ENCODE measurements at places on chromosomes 7 and 10. TPM values are rescaled to one million over a fixed set of nuclear protein-coding genes. Genes with fewer than 3 reads are reported as not detected.

BPGM gene
- total RNA-seq: 19.7 TPM

NEUROD6 gene
- total RNA-seq: not detected

DRGX gene
- total RNA-seq: not detected

GRCh38 chr7:104328296-104328969 lies at the start of gene LHFPL3:
TSS of gene LHFPL3 (plus strand) at chr7:104328603.
- peak within 1 kb of the TSS; percentile 20 for H3K4me3 ChIP-seq
- peaks cover 55% of the 10 kb centered on the region for H3K27me3 ChIP-seq
- no peaks in the 10 kb centered on the region for H3K36me3 ChIP-seq
- peaks cover 7% of the 10 kb centered on the region for H3K4me1 ChIP-seq
- no peak within 1 kb of the TSS for H3K27ac ChIP-seq

DNA sequence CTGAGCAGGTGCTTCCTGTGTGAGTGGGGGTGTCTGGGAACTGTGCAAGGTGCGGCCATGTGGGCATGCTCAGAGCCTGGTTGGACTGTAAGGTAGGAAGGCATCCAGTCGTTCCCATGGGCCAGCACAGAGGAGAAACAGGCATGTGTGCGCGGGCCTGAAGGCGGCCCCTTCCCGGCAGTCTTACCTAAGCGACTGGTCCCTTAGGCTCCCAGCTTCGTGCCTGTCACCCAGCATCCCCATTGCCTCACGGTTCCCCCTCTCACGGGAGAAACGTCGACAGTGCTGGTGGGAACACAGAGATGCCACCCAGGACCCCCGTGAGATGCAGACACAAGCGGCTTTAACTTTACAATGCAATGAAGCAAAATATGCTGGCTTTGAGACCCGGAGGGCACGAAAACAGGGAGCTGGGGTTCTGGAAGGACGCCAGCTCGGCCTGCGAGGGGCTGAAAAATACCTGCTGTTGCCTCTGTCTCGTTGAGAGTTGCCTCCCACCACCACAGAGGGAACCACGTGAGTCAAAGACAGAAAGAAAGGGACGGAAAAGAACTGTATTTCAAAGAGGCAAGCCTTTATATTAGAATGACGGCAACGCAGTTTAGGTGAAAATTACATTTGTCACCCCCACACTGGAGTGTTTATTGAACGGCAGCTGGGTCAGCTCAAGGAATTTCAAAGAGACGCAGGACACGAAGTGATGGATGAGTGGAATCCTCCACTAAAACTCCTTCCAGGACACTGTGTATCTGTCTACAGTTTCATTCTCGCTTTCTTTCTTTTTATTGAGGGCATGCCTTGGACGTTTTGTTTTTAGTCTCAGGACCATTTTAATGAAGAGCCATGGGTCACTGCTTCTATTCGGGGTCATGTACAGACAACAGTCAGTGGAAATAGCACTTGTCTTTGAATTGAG lies 128.4 kb downstream of the DNAJB6 start:
- H3K4me3 ChIP-seq: no peak overlapping the region
- no peak overlapping the region for H3K27ac ChIP-seq
- peaks cover 18% of the 10 kb centered on the region for H3K4me1 ChIP-seq
- DNase-seq: peak; percentile 23
- peaks cover 20% of the 10 kb centered on the region for H3K27me3 ChIP-seq

Data from activated CD8-positive, alpha-beta memory T cell treated with anti-CD3 and anti-CD28 coated beads, Interleukin-2, amount 10 ng/mL, durations not matched to agents 7 days and 5 days (primary cell).